ENCODE measurements at places on chromosomes 7 and 10.

DNA sequence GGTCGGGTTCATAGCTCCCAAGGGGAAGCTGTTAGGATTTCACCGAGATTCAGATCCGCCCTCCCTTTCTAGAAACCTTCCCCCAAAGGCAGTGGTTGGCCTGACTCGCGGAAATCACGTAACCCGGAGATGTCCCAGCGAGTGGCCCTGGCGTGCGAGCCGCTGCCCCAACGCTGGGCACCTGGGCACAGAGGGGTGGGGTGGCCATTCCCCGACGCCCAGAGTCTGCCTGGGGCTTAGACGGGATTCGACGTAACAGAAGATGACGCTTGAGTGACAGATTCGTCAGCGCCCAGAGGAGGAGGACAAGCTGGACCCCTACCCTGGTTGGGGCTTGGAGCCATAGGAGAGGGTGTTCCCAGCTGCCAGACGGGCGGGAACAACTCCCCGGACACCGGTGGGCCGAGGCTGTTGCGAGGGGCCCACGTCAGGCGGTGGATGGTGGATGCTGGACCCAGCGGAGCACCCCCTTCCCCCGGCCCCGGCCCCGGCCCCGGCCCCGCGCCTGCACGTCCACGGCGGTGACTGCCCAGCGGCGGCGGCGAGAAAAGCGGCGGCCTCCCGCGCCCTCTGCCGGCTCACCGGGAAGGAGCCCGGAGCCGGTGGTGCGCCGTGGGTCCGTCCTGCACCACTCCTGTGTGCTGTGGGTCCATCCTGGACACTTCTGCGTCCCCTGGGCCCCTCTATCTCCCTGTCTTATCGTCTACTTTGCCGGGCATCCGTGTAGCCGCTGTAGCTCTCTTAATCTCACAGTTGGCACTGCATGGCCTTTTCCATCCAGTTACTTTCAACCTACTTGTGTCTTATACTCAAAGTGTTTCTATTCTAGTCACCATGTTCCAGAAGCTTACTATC lies 35.4 kb upstream of the KNDC1 start:
- DNase-seq = peak; percentile 28

DNA sequence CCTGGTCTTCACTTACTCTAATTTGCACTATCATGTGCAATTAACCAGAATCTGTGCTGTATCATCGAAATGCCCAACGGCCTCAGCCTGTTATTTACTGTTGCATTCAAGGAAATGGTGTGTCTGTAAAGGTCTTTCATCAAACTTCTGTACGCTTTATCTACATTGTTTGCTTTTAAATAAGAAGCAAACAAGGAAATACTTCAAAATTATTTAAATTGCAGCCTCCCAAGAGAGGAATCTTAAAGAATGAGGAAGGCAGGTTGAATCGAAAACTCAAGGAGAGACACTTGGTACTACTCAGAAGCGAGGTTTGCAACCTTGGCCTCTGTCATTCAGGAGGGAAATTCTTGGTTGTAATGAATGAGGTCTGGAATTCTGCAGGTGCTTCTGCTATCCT lies 40.7 kb downstream of the MGAM start:
- no peak for DNase-seq

DNA sequence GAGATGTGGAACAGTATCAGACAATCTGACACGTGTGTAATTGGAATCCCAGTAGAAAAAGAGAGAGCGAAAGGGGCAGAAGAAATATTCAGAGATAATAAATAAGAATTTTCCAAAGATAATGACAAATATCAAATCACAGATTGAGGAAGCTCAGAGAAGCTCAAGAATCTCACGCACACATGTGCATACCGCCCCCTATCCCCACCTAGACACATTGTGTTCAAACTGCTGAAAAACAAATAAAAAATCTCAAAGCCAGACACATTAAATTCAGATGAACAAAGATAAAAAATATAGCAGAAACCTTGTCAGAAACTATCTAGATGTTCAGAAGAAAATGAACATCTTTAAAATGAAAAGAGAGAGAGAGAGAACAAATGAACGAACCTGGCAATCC lies 17.2 kb downstream of the SFR1 start:
- peak; percentile 6 for DNase-seq

- no peak for DNase-seq
Measured at GRCh38 chr10:60367431-60367830, 22.2 kb downstream of the ANK3 start.

GRCh38 chr10:130747356-130747755 lies 564.2 kb downstream of the TCERG1L start:
- no peak for DNase-seq

DNA sequence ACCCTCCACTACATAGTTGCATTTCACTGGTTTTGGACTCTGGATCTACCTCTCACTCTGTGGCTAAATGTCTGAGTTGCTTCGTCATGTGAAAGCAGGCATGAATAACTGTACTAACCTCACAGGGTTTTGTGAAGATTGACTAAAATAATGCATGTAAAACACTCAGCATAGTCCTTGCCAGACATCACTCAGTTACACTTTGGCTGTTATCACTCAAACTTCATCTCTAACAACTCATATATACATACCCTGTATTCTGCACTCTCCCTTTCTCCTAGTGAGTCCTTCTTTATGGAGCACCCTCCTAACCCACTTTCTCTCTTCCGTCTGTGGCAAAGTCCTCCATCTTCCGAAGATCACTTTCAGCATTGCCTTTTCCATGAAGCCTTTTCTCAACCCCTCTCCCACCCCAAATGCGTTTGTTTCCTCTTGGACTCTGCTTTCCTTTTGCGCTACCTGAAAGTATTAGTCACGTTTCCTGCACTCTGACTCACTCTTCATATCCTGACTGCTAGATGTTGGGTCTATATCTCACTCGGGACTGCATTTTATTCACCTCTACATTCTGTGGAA lies 72.6 kb downstream of the OSBPL3 start:
- DNase-seq = peak; percentile 81

DNA sequence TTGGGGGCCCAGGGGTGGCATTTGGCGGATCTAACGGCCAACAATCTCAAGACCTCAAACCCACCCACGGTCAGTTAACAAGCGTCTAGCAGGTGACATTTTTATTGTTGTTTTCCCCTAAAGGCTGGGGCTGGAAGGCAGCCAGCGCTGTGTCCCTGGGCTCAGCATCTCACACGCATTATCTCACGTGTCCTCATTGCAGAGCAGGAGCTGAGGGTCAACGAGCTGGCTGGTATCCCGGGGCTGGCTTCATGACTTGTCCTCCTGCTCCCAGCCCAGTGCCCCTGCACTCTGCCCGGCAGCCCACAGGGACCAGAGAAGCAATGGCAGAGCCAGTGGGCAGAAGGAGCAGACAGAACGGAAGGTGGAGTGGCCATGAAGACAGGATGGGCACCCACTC lies 54.4 kb upstream of the TMEM273 start:
- no peak for DNase-seq

GRCh38 chr10:82768040-82768439 lies 893.0 kb downstream of the NRG3 start:
- DNase-seq = no peak

GRCh38 chr10:130242513-130242912 lies 106.3 kb downstream of the GLRX3 start:
- no peak for DNase-seq

DNA sequence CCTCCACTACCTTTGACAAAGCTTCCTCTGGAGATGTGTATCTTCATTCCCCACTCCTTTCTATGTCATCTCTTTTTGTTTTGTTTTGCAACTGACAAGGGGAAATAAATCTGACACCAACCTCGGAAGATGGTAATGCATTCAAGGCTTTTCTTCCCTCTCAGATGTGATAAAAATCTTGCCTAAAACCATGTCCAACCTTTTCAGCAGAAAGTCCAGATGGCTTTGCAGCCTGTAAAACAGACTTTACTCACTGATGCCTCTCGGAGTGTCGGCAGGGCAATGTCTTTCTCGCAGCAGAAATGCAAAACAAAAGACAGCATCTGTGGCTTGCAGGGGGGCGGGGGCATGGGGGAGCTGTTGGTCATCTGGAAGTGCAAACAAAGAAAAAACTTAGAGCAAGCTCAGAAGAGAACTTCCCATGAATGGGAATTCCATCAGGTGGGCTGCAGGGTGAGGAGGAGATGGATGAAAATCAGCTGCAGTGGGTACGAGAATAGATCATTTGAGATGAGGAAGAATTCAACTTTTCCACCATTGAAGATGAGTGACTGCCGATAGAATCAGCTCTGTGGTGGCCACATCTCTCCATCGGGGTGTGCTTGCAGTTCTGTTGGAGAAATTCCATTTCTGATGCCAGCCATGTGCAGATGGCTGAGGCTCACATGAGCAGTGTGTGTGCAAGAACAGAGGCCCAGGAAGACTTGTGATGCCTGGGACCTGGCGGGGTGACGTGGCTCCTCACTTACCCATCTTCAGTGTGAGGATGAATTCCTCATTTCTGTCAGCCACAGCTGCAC lies 237.7 kb downstream of the WDR37 start:
- DNase-seq = no peak

DNA sequence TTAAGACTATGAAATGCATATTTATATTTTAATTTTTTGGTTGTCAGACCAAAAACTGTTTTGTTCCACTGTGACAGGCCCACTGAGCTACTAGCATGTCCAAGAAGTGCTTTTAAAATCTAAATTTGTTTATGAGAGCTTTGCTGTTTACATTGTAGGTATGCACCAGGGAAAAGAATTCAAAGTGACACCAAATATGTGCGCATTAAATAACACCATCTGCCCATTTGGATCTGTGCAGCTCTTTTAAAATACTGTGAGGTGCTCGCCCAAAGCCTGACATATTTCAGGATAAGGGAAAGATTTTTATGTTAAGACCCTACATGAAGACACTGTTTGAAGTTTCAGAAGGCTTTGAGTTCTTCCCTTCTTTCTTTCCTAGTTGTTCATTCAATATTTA lies 162.9 kb downstream of the ST7 start:
- DNase-seq = no peak

GRCh38 chr7:158355456-158356065 lies 232.1 kb downstream of the PTPRN2 start:
- DNase-seq = peak; percentile 12

Measured in iris pigment epithelial cell (primary cell).